ENCODE measurements at places on chromosomes 5 and 9.
A peak's percentile ranks its signal among the peaks of the same experiment; 100 is the strongest.

- DNase-seq = no peak
These were observed 3.5 kb upstream of the CDX1 start for GRCh38 chr5:150163035-150163434.

DNA sequence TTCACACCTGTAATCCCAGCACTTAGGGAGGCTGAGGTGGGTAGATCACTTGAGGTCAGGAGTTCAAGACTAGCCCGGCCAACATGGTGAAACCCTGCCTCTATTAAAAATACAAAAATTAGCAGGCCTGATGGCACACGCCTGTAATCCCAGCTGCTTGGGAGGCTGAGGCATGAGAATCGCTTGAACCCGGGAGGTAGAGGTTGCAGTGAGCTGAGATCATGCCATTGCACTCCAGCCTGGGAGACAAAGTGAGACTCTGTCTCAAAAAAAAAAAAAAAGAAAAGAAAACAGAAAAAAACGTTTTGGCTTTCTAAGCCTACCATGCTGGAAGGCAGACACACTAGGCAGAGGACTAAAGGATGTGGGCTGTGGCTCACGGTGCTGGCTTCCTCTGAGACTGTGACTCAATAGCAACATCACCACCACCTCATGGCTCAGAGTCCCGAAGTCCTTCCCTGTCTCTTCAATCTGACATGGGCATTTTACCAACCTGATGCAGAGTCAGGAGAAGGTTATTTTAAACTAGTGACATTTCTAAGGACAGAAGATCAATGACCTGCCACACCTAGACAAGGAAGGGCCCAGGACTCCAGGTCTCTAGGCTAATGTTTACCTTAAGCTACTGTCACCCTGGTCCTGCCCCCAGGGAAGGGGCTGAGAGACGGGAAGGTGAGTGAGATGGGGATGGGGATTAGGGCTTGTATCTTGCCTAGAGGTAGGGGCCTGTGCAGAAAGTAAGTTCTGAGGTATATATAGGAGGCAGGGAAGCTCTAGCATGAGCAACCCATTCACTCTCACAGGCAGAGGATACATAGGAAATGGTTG lies 3.7 kb downstream of the ECSCR start:
- peak; percentile 79 for DNase-seq

GRCh38 chr9:16516891-16517290 lies 353.6 kb downstream of the BNC2 start:
- DNase-seq = peak; percentile 13

- DNase-seq = peak; percentile 63
These were observed 63.6 kb upstream of the IL17B start for GRCh38 chr5:149442563-149443182.

DNA sequence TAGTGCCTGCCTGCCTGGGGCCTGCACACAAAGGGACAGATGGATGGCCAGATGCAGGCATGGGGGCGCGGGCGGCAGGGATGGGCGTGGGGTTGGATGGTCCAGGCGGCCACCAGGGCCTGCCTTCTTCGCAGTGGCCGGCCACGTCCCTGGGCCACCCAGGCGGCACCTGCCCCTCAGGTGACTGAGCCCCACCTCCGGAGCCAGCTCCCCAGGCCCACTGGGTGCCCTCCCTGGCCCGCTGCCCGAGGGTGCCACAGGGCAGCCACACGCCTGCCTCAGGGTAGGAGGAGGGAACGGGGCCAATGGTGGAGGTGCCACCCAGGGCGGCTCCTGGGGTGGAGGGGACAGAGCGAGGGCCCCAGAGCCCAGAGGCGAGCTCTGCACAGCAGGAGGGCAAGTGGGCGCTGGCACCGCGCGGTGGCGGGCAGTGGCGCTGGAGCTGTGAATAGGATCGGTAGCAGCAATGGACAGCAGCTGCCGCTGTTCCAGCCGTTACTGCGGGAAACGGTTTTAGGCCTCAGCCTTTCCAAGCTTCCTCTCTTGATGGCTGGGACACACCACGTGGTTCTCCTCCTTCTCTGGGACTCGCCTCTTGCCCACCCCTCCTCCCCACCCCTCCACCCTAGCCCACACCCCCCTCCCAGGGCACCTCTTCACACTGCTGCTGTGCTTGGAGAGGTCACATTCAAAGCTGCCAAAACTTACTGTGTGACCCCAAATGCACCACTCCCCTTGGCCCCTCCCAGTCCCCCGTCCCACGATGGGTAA lies 19.1 kb downstream of the LHX3 start:
- no peak for DNase-seq

- DNase-seq = no peak
These were observed 220.8 kb downstream of the PLK2 start for GRCh38 chr5:58239045-58239444.

- no peak for DNase-seq
These were observed 333.6 kb downstream of the PIK3R1 start for GRCh38 chr5:68548959-68549676.

GRCh38 chr5:163261647-163262269 lies 175.6 kb upstream of the CCNG1 start:
- no peak for DNase-seq

DNA sequence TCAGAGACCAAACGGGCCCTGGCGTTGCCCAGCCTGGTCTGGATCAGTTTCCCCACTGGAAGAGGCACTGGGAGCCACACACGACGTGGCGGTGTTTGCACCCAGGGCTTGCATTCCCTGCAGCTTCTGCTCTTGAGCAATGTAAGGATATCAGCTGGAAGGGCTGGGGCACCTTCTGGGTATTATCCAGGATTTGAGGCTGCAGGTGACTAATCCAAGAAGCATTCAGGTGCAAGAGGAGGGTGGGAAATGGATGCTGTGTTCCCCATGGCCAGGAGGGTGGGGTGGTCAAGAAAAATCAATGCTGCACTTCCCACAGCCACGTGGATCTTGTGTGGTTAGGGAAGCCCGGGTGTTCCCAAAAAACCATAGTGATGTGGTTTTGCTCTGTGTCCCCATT lies 430.9 kb downstream of the IRX2 start:
- no peak for DNase-seq

GRCh38 chr9:104633976-104634520 lies 16.0 kb upstream of the OR13C9 start:
- no peak for DNase-seq

DNA sequence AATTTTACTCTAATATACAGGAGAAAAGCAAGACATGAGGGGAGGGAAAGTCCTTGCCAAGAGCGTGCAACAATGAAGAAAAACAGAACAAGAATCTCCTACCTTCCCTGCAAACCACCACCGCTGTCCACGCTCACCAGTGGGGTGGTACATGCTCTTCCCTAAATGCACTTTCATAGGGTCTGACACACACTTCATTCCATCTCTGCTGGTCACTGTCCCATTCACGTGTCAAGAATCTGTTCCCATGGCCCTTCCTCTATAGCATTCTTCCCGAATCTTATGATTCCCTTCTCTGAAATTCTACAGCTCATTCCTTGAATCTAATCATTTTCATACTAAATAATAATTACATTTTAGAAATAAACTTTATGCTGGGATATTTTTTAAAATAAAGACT lies 11.4 kb upstream of the DNAH5 start:
- DNase-seq = no peak

DNA sequence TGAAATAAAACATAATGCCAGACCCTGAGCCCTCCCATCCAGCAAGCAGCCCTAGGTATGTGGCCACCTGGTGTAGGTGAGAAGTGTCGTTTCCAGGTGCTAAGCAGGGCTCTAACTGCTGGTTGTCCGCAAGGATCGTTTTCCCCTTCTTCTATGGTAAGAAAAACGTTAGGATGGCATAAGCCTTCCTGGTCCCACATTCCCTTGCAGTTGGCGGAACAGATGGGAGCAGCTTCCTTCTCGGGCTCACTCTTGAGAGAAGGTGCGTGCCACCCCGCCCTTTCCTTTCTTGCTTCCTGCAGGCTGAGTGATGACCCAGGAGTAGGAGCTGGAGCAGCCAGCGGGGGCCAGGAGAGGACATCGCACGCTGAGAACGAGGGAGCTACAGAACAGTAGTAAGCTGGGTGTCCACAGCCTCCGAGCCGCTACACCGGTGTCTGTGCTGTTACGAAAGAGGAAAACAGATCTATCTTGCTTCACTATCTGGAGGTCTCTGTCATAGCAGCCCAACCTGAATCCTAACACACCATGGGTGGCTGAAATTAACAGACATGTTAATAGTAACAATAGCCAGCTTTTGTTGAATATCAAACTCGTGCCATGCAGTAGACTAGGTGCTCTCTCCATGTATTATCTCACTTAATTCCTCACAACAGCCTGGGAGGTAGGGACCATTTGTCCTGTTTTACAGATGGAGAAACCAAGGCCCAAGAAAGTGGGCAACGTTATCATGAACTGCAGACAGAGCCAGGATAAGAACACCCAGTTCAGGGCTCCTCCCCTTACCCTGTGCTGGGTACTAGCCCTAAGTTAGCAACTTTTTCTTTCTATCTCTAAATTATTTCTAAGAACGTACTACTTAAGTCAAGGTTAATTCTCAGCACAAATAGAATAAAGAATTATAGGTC lies 139.8 kb downstream of the COL23A1 start:
- DNase-seq = no peak

DNA sequence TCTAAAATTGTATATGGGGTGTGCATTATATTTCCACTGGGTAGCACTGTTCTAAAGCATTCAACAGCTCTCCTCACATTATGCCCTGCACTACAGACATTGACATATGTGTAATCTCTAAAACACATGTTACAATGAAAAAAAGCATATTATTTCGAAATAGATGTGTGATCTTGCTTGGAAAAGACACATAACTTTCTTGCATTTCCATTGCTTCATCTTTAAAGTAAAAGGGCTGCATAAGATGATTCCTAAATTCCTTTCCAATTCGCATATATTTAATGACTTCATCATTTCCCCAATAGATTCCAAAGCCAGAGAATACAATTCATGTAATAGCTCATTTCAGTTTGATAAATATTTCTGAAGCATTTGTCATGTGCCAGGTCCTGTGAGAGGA lies 566.9 kb downstream of the PDE4D start:
- no peak for DNase-seq

DNA sequence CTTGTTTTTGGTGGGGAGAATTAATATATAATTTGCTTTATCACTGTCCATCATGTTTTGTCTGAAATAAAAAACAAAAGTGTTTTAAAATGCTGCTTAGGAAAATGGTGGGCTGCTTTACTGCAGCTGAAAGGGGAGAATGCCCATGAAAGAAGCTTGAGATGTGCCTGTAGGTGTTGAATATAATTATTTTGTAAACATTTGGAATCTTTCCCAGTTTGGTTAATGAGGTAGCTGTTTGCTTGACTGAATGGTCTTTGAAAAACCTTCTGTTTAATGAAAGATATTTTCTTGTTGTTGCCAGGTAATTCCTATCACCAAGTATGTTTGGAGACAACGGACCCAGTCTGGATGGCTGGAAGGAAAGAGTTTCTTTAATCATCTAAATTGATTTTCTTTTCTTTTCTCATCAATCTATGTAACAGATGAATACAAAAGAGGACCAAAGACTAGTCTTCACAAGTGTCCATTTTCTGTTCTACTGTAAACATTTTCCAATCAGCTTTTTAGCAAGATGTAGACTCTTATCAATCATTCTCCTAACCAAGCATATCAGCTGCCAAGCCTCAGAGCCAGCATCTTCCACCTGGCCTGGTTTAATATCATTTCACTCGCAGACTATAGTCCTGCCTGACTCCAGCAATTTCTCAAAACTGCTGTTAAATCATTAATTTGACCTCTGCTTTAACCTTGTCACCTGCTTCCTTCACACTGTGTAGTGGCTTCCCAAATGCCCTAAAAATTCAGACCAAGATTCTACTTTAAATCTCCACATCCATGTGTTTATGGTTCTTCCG lies 441.2 kb upstream of the CHD1 start:
- no peak for DNase-seq

- no peak for DNase-seq
These were observed 67.5 kb downstream of the SETX start for GRCh38 chr9:132287256-132287760.

DNA sequence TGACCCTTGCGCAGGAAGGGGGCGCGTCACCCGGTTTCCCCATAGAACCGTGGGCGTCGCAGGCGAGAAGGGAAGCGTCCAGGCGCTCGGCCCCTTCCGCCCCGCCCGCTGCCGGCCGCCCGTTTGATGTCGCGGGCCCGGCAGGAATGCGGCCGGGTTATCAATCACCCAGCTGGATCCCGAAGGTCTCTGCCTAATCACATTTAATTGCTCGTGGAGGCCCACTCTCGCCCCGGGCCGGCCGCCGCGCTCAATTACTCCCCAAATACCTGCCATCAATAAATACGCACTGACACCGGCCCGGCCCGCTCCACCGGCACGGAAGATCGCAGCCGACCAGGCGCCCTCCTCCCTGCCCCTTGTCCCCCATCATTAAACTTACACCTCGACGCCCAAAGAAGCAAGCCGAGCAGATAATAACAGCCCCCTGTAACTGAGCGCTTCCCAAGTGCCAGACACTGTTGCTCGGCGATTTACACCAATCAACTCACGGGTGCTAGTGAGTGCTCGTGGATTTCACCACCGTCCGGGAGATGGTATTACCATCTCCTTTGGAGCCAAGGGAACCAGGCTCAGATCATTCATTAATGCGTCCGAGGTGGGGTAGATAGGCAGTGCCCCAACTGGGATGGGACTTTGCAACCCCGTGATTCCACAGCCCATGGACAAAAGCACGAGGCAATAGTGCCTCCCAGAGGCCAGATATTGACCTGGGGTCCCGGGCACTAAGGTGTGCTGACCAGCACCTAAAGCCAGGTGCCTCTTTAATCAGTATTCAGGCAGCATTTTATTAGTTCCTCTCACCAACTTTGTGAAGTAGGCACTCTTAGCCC lies 11.3 kb downstream of the MSX2 start:
- DNase-seq = no peak

DNA sequence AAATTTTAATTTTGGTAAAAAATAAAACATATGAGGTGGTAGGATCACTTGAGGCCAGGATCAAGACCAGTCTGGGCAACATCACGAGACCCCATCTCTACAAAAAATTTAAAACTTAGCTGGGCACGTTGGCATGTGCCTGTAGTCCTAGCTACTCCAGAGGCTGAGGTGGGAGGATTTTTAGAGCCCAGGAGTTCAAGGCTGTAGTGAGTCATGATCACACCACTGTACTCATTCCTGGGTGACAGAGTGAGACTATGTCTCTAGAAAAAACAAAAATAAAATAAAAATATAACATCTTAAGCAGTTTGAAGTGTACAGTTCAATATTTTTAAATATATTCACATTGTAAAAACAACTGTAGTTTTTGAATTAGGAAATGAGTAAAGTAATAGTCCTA lies 108.3 kb downstream of the SMIM15 start:
- no peak for DNase-seq

All from GDM1 (cell line).